ENCODE measurements at places on chromosomes 6 and 20.

GRCh38 chr20:13024596-13024995 lies 15.8 kb downstream of the SPTLC3 start:
- no peak for DNase-seq

GRCh38 chr20:60540591-60540990 lies 582.4 kb downstream of the CDH26 start:
- no peak for DNase-seq

DNA sequence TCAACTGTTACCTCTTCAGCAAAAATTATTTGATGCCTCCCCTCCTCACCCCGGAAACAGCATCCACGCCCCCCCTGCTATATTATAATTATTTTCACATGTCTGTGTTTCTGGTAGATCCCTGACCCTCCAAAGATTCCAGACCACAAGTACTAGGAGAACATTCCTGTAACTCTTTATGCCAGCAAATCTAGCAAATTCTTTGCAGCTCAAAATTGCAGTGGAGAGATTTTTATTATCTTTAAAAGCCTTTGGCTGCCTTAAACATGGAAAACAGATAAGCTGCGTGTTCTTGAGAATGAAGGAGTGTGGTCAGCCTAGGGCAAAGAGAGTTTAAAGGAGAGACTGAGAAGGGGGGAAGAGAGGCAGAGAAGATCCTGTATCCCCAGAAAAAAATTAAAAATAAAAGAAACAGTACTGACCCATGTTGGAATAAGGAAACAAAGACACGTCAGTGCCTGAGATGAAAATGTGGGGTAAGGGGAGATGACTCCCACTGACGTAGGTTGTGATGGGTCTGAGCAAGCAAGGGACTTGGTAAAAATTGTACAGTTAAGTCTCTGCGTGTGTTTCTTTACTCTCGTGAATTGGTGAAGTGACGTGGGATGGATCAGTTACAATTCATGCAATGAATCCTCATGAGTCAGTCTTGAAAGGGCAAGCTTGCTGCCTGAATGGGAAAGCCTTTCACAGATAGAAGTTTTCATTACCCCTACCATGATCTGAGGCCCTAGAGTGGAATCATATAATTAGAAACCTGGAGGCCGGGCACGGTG lies 8.3 kb downstream of the ID4 start:
- DNase-seq = no peak

DNA sequence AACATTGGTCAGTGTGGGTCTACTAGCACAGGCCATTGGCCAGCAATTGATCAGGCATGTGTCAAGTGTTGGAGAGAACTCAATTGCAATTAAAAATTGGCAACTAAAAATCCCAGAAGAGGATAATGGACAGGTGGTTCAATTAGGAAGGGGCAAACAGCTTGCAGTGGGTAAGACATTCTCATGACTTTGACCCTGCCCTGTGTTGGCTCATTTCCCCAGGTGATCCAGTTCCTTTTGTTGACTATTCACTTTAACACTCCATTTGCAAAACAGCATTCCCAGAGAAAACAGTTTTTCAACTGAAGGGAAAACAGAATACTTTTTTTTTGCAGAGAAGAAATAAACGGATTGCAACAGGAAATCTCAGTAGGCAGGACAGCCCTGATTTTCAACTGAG lies 28.9 kb upstream of the SCGN start:
- no peak for DNase-seq

DNA sequence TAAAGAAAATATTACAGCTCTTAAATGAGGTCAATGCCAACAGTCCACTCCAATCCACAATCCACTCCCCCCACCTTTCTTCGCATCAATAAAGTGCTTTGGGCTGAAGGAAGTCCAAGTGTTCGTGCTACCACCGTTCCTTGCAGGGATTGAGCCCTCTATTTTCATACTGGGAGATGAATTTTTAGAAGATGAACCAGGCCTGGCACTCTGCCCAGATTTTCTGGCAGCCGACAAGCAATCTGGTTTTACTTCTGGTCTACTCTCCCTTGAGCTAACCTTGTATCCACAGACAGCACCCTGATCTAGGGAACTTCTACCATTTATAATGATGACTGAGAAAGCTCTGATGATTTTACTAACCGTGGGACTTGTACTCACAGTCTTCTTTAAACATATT lies 72.3 kb downstream of the BTBD9 start:
- DNase-seq = no peak

- DNase-seq = no peak
Observed at GRCh38 chr6:105326216-105326615, 76.7 kb downstream of the PREP start.

GRCh38 chr6:23243854-23244253 lies 674.5 kb downstream of the HDGFL1 start:
- no peak for DNase-seq

GRCh38 chr6:94127716-94128115 lies 708.4 kb upstream of the EPHA7 start:
- no peak for DNase-seq
